Uterus (tissue), 4 donors: ENCODE measurements at places on chromosomes 3 and 15.
A peak's percentile ranks its signal among the peaks of the same experiment; 100 is the strongest.

DNA sequence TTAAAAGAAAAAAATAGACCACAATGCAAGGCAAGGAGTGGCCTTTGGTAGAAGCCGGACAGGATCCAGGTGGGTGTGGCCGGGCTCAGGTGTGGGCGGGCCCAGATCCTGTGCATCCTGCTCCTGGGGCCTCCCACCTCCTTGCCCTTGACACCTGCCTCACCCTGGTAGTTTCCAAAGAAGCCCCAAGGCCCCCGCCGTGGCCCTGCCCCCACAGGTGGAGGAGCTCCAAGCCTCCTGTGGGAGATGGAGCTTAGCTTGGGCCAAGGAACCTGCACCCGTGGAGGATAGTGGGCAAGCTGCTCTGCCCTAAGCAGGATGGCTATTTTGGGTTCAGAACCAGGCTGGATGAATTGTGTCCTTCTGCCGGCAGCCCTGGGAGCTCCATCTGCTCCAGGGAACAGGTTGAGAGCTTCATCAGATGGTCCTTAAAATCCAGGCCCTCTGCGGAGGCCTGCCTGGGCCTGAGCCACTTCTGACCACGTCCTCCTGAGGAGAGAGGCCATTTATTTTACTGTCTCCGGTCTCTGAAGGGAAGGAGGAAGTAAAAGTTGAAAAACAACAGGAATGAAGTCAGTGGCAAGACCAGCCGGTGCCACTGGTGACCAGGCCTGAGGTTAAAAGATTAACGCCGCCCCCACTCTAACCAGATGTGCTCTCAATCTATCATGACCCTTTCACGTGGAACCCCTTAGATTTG, 53.9 kb upstream of the KLF13 start:
- no peak for DNase-seq

DNA sequence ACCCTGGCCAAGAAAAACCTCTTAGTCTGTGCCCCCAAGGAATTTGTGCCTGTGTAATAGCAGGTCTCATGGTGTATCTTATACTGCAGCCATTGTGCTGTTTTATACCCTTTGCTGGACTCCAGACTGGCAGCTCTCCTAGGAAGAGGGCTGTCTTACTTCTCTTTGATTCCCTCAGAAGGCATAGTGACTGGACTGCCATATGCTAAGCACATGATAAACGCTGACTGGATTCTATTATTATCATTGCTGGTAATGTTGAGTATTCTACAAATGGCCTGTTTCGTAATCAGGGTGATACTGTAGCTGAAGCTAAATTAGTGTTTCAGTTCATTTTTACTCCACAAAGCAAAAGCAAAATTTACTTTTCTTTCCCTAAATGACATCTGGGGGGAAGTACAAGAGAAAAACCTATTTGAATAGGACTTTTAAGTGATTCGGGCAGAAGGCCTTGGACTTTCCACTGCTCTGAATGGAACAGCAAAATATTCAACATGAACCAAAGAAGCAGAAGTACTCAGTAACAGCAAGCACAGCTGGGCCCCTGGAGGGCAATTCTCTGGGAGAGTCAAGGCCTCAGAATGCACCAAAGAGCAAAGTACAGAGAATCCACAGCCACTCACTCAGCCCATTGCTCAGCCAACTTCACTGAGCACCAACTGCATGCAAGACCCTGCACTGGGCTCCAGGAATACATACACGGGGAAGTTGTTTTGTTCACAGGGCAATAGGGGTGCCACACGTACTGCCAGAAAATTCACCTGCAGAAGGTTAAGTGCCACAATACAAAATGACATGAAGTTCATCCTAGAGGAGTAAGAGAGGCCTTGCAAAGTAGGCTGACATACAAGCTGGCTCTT, 7.9 kb upstream of the BCL2A1 start:
- no peak for DNase-seq

GRCh38 chr15:64775551-64776401, at the start of gene RBPMS2:
RBPMS2 (minus strand) TSS chr15:64775589; CDS start chr15:64775319, 270 bp downstream.
- peak; percentile 57 for DNase-seq

DNA sequence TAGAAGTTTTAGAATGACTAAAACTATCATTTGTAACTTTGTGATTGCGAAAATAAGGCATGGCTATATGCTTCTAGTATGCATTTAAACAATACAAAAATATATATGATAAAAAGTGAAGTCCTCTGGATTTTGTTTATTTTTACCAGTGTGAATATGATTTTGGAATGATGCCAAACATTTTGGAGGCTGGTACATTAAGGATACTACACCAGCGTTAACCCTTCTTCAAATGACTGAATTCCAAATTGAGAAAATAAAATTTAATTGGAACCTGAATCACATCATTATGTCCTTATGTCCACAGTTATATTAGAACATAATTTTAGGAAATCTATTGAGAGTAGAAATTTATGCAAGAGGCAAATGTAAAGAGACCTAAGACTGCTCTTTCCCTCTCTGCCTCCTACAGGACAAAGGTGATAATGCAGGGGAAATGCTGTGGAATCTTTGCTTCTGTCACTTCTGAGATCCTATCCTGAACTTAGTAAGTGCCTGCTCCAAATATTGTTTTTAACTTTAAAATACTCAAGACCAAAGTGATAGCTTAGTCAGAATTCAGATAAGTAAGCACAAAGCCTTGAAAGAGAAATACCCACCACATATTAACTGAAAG, 121.1 kb upstream of the NANOGP8 start:
- DNase-seq = no peak

DNA sequence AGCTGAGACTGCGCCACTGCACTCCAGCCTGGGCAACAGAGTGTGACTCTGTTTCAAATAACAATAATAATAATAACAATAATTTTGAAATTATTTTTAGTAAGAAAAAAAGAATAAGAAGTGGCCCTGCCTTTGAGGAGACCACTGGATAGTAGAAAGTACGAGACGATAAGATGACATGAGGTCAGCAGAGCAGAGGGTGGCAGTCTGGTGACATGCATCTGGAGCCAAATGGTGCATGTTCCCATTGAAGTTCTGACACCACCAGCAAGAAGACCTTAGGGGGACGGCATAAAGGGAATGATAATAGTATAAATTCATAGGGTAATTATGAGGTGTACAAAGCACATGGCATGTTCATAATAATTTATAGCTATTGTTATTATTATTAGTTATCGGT, 542.2 kb upstream of the TBL1XR1 start:
- no peak for DNase-seq

DNA sequence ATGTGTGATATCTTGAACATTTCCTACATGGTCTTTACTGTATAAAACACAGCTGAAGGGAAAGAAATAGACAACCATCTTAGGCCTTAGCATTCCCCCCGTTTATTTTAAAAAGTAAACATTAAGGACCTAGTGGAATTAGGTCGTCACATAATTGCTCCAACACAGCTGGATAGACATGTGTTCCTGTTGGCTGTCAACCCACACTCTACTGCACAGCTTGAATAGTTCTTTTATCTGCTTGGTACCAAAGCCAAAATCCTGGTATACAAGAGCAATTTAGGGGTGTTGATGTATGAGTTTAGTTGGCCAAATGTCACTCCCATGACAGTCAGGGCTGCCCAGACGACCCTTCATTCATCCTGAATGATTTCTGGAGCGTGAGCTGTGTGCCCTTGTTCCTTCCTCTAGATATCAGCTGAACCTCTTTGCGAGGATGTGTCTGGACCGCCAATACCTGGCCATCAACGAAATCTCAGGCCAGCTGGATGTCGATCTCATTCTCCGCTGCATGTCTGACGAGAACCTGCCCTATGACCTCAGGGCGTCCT, 179.7 kb downstream of the ITPR1 start:
- no peak for DNase-seq

DNA sequence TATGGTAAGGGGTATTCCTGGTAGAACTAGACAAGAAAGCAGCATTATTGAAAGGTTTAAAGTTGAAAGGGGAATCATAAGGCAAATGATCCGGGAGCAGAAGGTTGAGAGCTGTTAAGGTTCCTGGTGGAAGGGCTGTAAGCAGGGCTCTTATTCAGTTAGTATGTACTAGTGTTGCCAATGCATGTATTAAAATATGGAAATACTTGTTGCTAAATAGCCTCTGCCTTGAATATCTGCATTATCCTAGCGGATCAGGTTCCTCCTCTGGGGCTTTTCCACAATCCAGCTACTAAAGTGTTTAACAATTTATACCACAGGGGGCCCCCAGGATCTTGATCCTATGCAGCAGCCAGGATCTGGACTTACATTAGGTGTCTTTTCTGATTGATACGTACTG, 7.3 kb upstream of the COPB2 start:
- DNase-seq = no peak

DNA sequence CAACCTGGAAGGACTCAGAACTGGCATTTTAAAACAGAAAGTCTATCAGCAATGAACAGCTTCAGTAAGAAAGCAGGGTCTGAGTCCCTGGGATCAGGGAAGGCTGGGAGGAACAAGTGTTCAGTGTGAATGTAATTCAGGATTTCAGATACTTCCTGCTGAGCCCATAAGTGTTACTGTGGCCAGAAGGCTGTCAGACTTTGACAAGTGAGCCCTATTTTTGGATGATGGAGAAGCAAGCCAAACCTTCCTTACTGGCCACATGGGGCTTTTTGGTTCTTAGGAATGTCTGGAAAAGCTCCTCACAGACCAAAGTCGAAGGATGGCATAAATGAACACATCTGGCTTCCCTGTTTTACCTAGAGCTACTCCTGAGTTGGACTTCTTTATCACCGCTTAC, 157.2 kb downstream of the BBX start:
- DNase-seq = no peak

- DNase-seq = no peak
Measured at GRCh38 chr15:31274496-31275330, 51.9 kb upstream of the KLF13 start.

GRCh38 chr15:62546628-62547027, 381.5 kb upstream of the C2CD4B start:
- no peak for DNase-seq

DNA sequence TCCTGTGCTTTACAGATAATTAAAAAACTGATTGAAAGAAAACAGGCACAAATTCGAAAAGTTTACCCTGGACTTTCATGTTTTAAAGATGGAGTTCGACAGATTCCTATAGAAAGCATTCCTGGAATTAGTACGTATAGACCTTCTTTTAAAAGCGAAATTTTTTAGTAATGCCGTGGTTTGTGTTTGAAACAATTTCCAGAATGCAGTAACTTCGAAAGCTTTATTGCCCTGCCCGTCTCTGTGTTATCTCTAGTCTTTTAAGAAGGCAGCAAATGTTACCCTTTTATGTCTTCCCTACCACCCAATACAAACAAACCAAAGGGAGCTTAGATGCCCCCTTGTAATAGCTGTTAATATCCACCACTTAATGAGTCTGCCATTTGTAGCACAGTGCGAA, 39.7 kb downstream of the SGO1 start:
- no peak for DNase-seq

DNA sequence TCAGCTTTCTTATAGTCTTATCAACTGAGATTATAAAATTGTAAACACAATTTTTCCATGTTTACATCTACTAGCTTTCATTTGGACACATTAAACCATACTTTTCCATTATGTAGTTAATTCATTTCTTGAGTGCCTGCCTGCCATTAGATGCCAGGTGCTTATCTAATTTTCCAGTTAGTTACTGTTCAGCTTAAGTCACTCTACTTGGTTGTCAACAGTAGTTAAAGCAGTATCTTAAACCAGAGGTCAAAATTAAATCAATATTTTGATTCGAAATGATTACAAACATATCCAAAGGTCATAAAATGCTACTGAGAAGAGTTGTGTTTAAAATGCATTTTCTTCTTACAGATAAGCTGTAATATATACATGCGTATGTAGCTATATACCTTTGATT, 56.2 kb upstream of the UBP1 start:
- no peak for DNase-seq

DNA sequence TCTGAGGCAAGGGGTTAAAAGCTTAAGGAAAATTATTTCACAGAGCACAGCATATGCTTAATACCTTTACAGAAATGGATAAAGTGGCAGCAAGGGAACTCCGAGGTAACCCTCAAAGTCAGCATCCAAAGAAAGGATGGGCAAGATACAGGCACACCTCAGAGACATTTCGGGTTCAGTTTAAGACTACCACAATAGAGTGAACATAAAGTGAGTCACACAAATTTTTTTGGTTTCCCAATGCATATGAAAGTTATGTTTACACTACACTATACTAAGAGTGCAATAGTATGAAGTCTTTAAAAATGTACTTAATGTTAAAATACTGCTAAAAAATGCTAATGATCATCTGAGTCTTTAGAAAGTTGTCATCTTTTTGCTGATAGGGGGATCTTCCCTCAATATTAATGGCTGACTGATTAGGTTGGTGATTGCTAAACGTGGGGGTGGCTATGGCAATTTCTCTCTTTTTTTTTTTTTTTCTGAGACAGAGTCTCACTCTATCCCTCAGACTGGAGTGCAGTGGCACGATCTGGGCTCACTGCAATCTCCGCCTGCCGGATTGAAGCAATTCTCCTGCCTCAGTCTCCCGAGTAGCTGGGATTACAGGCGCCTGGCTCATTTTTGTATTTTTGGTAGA, 10.0 kb downstream of the UBR1 start:
- DNase-seq = no peak

GRCh38 chr15:38267421-38268022, 14.9 kb downstream of the SPRED1 start:
- no peak for DNase-seq

GRCh38 chr3:140552403-140552802, 125.5 kb upstream of the TRIM42 start:
- no peak for DNase-seq

- DNase-seq = peak; percentile 78
Measured at GRCh38 chr3:50237754-50238548, 1.9 kb downstream of the GNAI2 start.

DNA sequence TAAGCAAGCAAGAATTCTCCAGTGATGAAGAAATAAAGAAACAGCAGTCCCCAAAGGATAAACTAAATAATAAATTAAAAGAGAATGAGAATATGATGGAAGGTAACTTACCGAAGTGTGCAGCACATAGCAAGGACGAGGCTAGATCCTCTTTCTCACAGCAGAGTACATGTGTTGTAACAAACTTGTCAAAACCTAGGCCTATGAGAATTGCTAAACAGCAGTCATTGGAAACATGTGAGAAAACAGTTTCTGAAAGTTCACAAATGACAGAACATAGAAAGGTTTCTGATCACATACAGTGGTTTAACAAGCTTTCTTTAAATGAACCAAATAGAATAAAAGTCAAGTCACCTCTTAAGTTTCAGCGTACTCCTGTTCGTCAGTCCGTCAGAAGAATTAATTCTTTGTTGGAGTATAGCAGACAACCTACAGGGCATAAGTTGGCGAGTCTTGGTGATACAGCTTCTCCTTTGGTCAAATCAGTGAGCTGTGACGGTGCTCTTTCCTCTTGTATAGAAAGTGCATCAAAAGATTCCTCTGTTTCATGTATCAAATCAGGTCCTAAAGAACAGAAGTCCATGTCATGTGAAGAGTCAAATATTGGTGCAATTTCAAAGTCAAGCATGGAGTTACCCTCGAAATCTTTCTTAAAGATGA, 4.5 kb upstream of the SCG5 start:
- DNase-seq = no peak

- DNase-seq = no peak
Measured at GRCh38 chr3:43331381-43331780, 45.0 kb downstream of the SNRK start.

- no peak for DNase-seq
Measured at GRCh38 chr3:56655709-56656108, 27.4 kb downstream of the TASOR start.
